ENCODE measurements at places on chromosomes 16 and 17.

GRCh38 chr16:14378131-14378551 is 251.9 kb downstream of the PARN start:
- DNase-seq, result peak; percentile 93

DNA sequence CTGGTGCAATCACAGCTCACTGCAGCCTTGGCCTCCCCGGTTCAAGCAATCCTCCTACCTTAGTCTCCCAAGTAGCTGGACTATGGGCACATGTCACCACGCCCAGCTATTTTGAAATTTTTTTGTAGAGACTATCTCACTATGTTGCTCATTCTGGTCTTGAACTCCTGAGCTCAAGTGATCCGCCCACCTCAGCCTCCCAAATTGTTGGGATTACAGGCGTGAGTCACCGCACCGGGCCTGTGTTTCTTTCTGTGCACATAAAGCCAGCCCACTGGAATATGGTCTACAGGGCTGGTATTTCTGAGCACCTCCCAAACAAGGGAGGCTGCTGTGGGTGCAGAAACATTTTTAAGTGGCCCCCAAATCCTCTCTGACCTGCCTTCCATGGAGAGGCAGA is 8.4 kb downstream of the TMEM95 start:
- DNase-seq, result no peak

- no peak for DNase-seq
Measured at GRCh38 chr17:19440421-19440820, 29.4 kb downstream of the RNF112 start.

DNA sequence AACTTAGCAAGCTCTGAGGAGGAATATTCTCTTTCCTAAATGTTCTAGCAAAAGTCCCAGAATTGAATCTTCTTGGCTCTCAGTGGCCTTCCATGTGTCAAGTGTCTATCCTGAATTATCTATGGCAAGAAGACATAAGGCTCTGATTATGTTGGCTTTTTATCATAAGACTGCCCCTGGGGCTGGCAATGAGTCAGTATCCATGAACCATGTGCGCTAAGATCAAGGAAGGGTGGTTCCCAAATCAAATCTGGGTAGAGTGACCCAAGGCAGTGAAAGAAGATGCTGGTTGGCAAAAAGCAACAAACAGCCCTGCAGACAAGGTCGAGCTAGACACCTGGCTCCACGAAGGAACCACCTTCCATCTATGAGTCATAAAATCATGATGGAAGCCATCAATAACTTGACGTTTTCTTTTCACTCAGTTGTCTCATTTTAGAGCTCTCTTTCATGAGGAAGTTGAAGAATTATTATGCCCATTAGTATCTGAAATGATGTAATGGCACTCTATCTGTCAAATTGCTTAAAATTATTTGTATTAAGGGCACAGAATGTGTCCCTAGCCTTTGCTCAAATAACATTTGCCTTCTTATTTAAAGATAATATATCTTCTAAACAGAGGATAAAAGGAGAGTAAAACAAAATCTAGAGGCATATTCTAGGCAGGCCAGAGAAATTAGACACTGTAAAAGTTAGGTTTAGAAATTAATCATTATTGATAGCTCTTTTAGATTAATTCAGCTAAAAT is 657.7 kb upstream of the GOT2 start:
- no peak for DNase-seq

GRCh38 chr16:8645141-8645521 is 23.6 kb downstream of the METTL22 start:
- no peak for DNase-seq

GRCh38 chr17:47203984-47204721 is 5.0 kb upstream of the MYL4 start:
- DNase-seq, result no peak

DNA sequence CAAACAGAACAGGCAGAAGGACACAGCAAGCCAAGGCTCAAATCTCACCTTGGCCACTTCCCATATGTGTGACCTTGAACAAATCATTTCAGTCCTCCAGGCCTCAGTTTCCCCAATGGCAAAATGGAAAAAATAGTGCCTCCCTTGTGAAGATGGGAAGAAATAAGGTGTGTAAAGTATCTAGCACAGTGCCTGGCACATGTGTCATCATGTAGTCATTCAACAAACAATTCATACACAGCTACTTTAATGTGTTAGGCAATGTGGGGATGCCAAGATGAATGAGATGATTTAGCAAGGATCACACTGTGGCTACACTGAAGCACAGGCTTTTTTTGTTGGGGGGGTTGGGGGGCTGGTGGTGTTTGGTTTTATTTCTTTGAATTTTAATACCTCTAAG is 13.3 kb downstream of the SRCIN1 start:
- DNase-seq, result no peak

DNA sequence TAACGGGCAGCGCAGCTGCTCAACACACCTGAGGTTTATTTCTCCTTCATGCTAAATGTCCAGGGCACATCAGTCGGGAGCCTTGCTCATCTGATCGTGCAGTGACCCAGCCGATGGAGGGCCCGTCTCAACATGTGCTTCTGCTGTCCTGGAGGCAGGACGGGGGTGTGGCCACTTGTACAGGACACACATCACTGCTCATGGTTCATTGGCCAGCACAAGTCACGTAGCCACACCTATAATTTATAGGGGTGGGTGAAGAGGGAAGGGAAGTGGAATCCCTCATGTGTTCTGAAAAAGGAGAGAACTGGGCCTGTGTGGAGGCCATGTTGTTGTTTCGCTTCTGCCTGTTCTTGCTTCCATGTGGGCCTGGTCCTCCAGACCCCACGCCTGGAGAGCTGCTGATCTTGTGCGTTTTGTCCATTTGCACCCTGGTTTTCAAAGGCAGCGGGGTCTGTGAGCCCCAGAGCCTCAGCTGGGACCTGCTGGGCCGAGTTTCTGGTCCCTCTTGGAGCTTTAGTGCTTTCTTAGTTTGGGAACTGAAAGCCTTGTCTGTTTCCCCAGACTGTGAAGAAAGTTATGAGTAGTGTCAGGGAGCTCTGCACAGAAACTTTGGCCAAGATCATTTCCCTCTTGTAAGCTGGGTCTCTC is 60.5 kb downstream of the CMIP start:
- no peak for DNase-seq

All from AG04449 (cell line).